ENCODE measurements at places on chromosomes 6 and 20.

DNA sequence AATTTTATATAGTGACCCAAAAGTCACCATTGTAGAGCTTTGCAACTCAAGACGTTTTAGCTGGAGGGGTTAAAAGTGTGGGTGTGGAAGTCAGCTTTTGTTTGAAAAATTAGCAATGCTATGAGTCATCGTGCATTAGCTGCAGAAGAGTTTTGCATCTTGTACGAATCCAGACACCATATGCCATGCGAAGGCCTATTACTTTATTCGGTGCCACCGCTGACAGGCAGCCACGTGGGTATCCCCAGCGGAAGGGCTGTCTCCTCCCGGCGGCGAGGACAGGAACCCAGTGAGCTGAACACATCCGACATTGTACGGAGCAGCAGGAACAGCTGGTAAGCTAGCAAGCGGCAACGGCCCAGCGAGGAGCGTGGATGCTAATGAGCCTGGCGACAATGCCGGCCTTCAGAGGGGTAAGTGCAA, 84.4 kb downstream of the INSM1 start:
- DNase-seq, result peak; percentile 76

GRCh38 chr6:90388395-90388794, 91.8 kb upstream of the BACH2 start:
- DNase-seq, result no peak

- no peak for DNase-seq
These were observed 17.3 kb downstream of the FARS2 start for GRCh38 chr6:5278565-5279120.

DNA sequence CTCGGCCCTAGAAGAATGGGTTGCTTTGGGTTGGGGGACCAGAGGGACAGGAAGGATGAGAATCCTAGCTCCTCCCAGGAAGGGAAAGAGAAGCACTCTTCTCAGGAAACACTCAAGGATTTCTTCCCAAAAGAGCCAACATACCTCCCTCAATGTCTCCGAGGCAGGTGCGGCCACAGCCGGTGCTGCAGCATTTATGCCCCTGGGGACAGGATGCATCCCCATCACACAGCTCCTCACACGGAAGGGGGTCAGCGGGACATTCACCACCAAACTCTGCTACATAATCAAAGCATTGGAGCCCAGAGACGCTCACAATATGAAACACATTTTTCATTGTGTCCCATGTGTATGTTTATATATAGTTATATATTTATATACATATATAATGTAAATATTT, 14.8 kb downstream of the WFDC3 start:
- DNase-seq, result no peak

- no peak for DNase-seq
These were observed 99.0 kb upstream of the SOX4 start for GRCh38 chr6:21494505-21494904.

DNA sequence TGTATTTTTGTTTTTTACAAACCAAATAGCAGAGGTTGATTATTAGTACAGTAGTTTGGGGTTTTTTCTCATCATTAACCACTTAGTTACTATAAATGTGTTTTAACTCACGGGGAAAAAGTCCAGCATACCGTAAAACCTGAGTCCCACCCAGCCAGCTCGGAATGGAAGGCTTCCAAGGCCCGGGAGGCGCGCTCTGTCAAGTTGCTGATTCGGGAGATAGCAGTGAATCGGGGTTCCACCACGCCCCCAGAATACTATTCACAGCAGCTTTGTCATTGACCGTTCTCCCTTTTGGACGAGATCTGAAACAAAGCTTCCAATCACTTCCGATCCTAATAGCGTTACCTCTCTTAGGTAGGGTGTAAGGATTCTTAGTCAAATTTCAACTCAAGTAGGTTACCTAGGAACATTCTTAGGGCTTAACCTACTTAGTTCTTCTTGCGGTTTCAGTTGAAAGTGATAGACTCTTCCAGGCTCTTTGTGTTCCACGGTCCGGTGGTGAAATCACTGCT, 232.8 kb upstream of the QKI start:
- no peak for DNase-seq

GRCh38 chr6:115551527-115551926, 509.2 kb downstream of the FRK start:
- DNase-seq, result no peak

DNA sequence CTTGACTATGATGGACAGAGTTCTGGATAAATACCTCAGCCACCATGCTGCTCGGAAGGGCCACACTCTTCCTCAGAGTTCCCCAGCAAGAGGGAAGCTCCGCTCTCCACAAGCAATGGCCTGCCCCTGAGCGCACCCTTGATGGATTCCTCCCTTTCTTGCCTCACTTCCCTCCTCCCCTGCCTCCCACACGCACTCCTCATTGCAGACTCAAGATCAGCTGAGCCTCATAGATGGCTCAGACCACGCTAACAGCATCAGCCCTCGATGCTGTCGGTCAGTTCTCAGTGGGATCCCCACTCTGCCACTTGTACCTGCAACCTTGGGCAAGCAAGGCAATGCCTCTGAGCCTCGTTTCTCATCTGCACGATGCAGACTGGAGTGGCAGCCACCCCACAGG, 123.3 kb downstream of the BMP7 start:
- no peak for DNase-seq

- DNase-seq, result no peak
These were observed 127.4 kb upstream of the HCRTR2 start for GRCh38 chr6:55046869-55047422.

GRCh38 chr20:32534661-32535240, 50.4 kb downstream of the NOL4L start:
- DNase-seq, result no peak

- DNase-seq, result no peak
These were observed 72.7 kb downstream of the FOXO3 start for GRCh38 chr6:108633436-108633835.

GRCh38 chr6:98678481-98678880, 155.9 kb upstream of the POU3F2 start:
- no peak for DNase-seq

DNA sequence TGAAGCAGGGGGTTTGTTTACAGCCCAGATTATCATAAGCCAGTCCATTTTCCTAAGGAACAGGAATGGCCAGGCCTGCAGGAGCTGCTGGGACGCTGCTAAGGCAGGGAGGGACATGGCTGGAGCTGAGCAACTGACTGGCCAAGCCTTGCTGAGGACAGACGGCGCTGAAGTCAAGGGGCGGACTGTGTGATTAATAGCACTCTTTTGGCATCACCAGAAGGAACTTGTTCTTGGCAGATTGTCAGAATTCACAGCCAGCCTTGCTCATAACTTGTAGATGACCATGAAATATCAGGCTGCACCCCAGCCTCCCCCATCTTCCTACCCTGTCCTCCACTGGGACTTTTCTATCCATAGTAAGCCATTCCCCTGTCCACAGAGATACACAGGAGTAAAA, 218.8 kb upstream of the RNF24 start:
- peak; percentile 69 for DNase-seq

GRCh38 chr6:16294371-16294770, 56.0 kb downstream of the GMPR start:
- no peak for DNase-seq

DNA sequence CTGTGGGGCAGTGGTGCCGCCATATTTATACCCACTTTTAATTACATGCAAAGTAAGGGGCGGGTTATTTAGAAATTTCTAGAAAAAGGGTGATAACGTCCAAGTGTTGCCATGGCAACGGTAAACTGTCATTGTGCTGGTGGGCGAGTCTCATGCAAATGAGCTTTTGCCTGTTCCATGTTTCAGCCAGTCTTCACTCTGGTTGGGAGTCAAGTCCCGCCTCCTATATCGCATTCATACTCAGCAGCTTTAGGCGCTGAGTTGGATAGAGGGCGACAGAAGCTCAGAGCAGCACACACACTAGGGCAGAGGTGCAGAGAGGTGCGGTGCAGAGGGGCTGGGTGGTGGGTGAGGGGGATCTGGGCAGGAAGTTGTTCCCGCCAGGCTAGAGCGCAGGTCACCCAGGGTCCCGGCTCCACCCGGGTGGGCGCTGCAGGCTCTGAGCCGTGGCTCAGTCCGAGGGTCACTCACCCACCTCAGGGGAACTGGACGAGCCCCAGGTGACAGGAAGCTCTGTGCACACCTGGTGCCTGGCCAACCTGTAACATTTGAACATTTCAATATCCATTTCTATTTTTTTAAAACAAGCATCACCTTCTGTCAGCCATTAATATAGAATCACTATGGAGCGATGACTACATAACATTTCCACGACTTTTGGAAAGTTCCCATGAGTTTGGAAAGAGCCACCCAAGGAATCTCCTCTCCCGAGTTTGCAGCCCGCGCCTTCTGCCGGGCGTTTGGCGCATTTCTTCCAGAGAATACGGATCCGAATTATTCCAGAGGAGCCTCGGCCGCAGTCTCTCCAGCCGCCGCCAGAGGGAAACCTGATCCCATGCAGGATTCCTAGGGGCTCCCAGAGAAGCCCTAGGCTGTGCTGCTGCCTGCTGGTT, 89.1 kb upstream of the PHACTR3 start:
- DNase-seq, result peak; percentile 65

DNA sequence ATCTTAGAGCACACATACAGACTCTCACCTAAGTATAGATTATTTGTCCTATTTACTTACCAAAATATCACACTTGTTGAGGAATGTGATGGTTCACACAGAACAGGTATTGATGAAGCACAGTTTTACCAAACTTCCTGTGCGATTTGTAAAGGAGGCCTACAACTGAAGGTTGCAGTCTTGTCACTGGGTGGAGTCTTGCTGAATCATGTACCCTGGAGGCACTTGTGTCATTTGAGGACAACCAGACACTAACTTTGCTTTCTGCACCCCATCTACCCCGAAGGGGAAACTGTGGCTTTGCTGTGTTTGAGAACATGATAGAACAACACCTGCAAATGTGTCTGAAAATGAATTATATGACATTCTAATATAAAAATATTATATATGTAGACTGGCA, 32.4 kb upstream of the HINT3 start:
- DNase-seq, result peak; percentile 67

- no peak for DNase-seq
These were observed 4.9 kb downstream of the SRMS start for GRCh38 chr20:63542696-63543095.

DNA sequence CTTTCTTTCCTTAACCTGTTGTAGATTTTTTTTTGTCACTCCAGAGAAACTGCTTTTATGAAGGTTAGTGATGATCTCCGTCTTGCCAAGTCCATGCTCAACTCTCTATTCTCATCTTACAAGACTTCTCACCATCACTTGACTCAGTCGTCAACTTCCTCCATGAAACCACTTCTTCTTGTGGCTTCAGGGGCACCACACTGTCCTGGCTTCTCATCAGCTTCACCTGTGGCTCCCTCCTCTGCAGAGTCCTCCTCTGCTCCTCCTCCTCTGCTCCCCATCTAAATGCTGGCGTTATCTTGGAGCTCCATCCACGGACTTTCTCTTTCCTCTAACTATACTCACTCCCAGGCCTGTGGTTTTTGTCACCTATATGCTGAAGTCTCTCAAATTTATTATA, 187.5 kb downstream of the BACH2 start:
- DNase-seq, result no peak
